ENCODE measurements at places on chromosomes 3 and 15.
A peak's percentile ranks its signal among the peaks of the same experiment; 100 is the strongest.

DNA sequence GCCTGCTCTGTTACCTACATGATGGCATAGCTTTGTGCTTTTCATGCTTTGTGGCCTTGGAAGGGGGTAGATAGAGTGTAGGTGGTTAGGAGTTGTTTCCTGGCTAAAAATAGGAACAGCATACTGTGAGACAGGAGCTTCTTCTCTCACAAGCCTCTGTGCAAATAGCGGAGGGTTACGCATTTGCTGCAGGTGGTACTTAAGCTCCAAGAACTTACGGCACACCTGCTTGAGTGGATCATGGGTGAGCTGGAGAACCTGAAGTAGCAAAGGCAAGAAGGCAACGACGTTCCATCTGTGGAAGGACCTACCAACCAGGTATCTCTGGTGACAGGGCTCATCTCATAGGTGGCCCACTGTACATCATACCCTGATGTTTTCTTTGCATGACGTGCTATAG, 66.0 kb downstream of the ST6GAL1 start:
- no peak for DNase-seq

DNA sequence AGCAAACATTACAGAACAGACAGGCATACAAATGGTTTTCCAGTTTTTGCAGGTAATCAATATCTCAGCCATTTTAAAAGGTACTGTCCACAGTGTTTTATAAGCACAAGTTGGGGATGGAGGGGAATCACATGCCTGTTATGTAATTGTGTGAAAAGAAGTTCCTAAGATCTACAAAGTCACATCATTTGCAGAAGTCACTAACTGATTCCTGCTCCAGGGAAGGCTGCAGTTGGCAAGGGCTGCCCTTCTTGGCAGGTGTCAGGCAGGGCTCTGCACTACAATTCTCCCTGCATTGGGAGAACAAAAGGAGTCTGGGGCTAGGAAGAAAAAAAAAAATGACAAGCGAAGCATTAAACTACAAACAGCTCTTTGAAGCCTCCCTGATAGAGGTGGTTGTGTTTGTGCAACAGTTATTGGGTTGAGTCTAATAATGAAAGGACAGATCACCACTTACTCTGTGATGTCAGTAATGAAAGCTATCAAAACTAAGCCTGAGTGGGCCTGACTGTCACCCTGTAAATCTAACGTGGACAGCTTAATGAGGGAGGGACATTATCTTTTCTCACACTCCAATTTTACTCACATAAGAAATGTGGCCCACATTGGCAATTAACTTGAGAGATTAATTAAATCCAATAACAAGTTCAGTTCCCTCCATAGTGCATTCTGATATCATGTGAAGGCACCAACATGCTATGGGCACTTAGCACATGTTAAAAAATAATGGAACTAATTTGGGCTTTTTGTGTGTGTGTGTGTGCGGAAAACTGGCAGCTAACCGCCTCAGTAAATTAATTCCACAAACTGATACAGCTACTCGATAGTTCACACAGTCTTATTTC, 242.9 kb downstream of the FHIT start:
- DNase-seq: no peak

DNA sequence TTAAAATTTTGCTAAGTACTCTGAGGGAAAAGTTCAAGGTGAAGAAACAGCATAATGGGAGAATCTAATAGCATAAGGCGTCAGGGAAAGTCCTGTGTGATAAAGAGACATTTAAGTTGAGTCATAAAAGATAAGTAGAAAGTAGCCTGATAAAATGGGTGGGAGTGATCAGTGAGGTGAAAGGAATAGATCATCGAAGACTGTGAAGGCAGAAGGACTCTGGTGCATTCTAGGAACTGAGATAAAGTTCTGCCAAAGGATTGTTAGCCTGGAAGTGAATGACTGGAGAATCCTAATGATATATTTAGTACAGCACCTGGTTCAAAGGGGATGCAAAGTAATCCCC, 149.9 kb downstream of the CFAP20DC start:
- DNase-seq: no peak

GRCh38 chr3:30199855-30200254, 406.5 kb upstream of the TGFBR2 start:
- DNase-seq: no peak

DNA sequence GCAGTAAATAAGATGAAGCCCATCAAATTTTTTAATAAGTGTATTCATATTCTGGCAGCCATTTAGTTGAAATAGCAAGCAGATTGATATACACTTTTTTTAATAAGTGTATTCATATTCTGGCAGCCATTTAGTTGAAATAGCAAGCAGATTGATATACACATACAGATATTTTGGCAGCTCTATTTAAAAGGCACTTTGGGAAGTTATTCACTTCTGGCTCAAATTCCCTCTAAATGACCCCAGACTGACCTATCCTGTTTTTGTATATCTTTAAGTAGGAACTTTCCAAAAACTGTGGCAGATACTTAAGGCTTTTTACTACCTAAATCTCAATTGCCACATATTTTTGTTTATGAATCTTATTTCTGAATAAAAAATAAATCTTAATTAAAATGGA, 122.3 kb downstream of the PLD1 start:
- no peak for DNase-seq

DNA sequence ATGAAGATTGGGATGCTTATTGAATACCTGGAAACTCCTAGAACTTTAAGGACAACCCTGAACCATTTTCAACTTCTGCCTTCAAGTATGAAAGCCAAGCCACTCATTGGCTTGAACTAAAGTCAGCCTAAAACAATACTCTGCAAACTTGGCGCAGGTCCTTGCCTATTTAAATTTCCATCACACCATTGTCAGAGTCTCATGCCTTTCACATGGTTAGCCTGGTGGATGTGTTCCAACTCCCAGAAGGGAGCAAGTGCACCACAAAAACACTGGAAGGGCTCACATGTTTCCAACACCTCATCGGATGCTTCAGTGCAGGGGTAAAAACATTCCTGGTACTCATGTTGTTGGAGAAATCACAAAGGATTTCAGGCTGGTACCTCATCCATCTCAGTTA, 511.6 kb upstream of the MDFIC2 start:
- DNase-seq: no peak

GRCh38 chr3:100044369-100044768, 69.9 kb downstream of the FILIP1L start:
- no peak for DNase-seq

- DNase-seq: no peak
These were observed 69.3 kb upstream of the CBLB start for GRCh38 chr3:105938101-105938500.

- DNase-seq: no peak
These were observed 52.0 kb upstream of the CTSH start for GRCh38 chr15:78996894-78997275.

- DNase-seq: peak; percentile 83
These were observed 73.7 kb upstream of the TSPAN3 start for GRCh38 chr15:77144492-77145070.

DNA sequence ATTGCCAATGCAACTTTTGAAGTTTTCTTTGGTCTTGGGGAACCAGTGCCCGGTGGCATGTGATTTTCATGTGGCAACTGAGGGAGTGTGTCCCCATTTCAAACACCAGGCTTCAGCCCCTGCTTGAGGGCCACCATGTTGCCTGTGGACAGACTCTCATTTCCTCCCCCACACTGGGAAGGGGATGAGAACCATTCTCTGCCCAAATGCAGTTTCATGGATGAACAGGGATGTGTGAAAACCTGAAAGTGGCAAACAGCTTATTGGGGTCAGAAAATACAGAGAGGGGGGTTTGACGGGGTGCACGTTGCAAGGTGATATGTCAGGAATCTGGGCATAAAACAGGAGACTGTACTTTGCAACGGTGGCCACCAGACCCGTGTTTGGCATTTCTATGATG, 6.3 kb downstream of the FAM107A start:
- DNase-seq: no peak

- no peak for DNase-seq
These were observed 84.0 kb downstream of the CFAP20DC start for GRCh38 chr3:58965865-58966264.

DNA sequence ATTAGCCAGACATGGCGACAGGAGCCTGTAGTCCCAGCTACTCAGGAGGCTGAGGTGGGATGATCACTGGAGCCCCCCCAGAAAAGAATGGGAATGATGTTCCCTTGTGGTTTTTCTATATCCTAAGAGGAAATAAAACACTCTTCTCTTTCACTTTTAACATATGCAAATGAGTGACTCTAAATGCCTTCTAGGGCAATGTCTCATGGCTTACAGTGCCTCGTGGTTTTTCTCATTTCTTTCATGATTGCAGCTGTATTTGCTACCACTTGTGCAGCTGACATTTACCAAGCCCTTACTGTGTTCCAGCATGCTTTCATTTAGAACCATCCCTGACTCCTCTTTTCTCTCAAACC, 26.4 kb downstream of the STOML1 start:
- no peak for DNase-seq

DNA sequence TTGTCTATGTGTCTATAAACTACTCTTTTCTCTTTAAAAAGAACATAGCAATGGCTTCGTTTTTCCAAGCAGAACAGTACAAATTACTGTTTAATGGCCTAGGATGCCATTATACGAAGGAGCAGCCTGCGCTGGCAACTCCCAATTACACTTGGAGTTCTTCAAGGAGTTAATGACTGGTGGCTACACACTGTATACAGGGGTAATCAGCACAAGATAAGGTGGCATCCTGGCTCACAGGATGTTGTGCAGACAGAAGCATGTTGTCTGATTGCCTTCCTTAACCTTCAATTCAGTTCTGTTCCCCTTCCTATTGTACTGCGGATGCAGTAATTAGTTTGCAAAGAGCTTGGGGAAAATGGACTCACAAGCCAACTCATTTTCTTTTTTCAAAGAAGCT, 250.7 kb upstream of the ROBO2 start:
- no peak for DNase-seq

DNA sequence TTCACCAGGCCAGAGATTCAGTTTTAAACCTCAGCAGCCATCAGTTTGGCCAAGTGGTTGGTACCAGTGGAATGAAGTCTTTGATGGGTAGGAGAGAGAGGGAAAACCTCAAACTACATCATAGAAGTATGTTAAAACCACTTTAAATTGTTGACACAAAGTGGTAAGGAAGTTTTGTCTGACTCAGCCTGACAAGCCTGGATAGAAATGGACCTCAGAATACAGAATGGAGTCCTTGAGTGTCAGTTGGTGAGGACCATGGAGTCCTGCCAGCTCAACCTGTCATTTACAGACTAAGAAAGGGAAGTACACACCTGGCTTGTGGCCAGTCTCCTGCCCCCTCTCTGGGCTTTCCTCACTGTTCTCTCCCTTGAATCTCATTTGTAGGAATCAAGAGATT, 12.1 kb downstream of the EAF1 start:
- DNase-seq: no peak

DNA sequence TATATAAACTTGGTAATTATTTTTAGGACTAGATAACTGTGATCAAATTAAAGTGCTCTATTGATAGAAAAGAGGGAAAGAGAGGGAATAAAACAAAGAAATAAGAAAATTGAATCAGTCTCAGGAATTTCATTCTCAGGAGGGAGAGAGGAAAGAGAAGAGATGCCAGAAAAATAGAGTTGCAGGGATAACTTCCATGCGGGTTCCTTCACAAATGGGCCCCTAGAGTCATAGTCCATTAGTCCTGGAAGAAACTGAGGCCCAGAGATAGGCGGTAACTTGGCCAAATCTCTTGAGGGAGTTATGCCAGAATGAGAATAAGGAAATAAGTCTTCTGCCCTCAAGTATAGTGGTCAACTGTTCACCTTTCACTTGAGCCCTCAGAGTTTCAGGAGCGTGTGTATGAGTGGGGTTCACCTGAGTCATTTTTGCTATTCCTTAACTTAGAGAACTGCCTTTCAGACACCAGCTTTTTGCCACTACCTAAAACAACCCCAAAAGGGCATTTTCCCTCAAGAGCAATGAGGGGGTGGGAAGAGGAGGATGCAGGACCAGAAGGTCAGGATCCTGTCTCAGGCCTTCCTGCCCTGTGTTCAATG, 192.6 kb downstream of the MEX3B start:
- DNase-seq: no peak

GRCh38 chr3:28651159-28651558, 302.5 kb upstream of the AZI2 start:
- DNase-seq: no peak

- DNase-seq: no peak
These were observed 17.9 kb downstream of the TERC start for GRCh38 chr3:169746924-169747323.

DNA sequence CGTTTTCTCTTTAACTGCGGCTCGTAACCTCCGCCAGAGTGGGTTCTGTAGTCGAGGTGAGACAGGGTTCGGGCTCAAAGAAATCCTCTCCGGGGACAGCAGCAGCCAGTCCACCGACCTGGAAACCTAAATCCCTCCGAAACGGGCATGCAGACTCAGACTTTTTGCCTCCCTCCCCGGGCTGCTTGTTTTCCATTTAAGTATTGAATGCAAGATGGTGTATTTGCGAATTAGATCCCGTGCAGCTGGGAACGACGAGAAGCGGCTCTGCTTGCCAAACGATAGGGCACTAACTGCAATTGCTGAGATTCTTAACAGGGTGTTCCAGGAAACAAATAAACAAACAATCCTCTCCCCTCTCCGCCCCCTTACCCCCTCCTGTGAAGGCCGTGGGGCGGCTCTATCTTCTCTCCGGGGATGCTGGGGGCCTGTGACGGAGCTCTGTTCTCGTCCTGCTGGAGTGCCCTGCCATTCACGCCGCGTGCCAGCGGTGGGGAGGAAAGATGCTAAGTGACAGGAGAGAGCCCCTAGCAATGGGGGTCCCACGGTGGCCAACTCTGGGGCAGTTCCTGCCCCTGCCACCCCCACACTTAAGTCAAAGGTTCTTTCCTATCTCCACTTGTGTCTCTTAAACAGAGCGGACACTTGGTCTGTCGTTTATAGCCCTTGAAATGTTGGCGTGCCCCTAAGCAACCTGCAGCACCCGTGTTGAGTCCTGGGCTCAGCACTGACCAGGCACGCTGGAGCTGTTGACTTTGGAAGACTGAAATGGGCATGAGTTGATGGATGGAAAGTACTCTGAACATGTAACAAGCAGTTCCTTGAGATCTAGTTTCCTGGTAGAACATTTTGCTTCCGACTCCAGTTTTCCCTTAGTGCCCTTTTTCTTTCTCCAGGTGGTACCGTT, 1.3 kb upstream of the ETV5 start:
- DNase-seq: no peak

GRCh38 chr3:101193957-101194356, 126.4 kb downstream of the IMPG2 start:
- no peak for DNase-seq

GRCh38 chr3:82133070-82133606, 371.7 kb upstream of the GBE1 start:
- peak; percentile 28 for DNase-seq

- no peak for DNase-seq
These were observed 5.4 kb downstream of the TGFBR2 start for GRCh38 chr3:30611613-30612436.

GRCh38 chr3:120489421-120489820, 38.6 kb upstream of the FSTL1 start:
- DNase-seq: no peak

Measured in T47D (cell line).